ENCODE measurements at places on chromosomes 3 and 15. TPM values are rescaled to one million over a fixed set of nuclear protein-coding genes. Genes with fewer than 3 reads are reported as not detected.

DNA sequence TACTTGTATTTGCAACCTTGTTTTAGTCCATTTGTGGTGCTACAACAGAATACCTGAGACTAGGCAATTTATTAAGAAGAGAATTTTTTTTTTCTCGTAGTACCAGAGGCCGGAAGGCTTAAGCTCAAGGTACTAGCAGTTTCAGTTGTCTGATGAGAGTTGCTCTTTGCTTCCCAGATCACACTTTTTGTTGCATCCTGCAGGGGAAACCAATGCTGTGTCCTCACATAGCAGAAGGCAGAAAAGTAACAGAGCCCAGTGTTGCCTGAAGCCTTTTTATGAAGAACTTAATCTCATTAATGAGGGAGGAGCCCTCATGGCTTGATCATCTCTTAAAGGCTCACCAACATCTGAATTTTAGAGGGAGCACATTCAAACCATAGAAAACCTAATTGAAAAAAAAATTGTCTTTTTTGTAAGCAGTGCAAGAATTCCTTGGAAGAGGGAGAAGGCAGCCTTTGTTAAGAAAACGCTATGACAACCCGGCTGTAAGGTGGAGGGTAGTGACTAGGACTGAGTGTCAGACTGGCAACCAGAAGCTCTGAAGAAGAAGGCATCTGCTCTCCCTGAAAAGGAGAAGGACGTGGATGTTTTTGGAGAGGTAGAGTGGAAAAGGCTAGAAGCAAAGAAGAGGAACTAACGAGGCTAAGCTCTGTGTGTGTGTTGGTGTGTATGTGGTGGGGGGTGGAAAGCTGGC lies 1245.3 kb downstream of the ROBO2 start:
- no peak for DNase-seq

GRCh38 chr15:33701304-33701696 lies 267.0 kb upstream of the CHRM5 start:
- DNase-seq, result no peak

GRCh38 chr3:67605377-67605776 lies 49.0 kb downstream of the SUCLG2 start:
- peak; percentile 20 for DNase-seq

- DNase-seq, result no peak
Observed at GRCh38 chr15:65054333-65055200, 9.4 kb downstream of the SLC51B start.

DNA sequence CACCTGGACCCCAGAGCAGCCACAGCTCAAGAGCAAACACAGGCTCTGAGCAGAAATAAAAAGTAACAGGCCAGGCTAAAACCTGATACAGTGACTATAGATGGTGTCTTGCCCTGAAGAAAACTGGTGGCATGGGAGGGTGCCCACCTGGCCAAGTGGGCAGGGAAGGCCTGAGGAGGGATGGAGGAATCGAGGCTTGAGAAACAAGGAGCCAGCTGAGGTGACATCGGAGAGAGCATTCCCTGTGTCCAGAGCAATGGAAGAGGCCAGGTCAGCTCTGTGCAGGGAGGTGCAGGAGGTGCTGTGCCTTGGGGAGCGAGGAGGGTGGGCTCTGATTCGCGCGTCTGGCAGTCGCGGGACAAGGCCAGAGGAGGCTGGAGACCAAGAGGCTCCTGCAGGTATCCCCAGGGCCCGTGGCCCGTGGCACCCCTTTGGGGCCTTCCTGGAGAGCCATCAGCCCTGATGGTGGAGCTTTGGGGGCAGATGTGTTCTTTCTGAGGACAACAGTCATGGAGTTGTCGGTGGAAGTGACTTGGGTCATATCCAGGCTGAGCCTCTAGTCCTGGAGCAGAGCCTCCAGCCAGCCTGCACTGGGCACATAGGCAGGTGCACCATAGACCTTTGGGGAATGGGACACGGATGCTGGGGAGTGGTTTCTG lies 56.1 kb downstream of the PLXNA1 start:
- no peak for DNase-seq

- no peak for DNase-seq
Observed at GRCh38 chr3:127762787-127763105, 59.6 kb downstream of the MGLL start.

DNA sequence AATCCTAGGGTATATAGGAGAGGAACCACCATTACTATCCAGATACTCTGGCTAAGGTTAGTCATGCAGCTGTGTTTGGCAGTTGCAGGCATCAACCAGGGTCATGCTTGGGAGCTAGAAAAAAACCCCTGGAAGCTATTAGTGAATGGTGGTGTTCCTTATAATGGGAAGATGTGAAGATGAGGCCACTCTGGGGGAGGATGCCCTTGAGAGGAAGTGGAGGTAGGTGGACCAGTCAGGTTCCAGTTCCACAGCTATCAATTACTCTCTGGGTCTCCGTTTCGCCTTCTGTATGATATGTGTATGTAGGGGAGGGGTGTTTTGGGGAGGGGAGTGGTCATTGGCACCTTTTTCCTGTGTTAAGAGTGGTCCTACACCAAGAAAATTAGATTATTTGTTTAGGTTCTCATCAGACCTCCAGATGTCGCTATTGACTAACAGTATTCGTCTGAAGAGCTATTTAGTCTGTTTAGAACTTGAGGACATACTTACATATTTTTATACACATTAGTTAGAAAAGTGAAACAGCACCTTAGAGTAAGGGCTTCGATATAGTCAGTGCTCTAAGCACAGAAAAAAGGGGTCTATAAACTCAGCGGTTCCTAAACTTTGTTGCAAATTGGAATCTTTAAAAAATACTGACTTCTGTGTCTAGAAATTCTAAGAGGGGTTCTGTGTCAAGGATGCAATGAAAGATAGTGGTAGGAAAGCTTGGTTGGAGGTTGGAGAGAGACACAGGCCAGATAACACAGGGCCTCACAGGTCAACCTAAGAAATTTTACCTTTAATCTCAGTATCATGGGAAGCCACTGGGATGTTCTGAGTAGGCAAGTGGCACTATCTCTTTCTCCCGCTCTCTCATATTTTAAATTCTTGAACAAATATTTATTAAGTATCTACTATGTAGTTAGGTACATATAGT lies 9.1 kb upstream of the HPS3 start:
- DNase-seq, result no peak

GRCh38 chr3:138442433-138442832 lies 8.0 kb downstream of the ESYT3 start:
- DNase-seq, result no peak

DNA sequence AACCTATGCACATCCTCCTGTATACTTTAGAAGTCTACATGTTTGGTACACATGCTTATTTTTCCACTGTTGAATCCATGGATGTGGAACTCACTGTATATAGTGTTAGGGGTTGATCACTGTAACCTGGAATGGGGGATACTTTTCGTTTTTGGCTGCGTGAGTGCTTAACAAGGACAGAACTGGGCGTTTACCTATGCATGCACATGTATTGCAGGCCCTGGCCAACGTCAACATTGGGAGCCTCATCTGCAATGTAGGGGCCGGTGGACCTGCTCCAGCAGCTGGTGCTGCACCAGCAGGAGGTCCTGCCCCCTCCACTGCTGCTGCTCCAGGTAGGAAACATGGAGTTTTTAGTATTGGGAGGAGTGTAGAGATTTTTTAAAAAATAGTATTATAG lies 2.3 kb downstream of the RPLP1 start:
- DNase-seq, result no peak

- DNase-seq, result no peak
Observed at GRCh38 chr15:70185251-70185711, 87.6 kb upstream of the TLE3 start.

DNA sequence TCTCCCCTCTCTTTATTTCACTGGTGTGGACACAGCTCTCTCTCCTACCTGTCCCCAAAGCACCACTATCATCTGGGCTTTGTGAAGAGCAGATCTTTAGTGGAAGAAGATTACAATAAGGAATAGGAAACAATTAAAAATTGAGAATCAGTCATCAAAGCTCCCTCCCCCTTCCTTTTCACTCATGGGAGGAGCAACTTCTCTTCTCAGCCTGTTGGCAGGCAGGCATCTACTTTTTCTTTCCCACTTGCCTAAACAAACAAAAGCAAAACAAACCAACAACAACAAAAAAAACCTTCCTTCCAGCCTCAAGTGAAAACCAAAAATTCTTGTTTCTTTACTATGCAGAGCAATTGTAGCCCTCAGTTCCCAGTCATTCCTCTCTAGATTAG lies 125.5 kb upstream of the BHLHE40 start:
- DNase-seq, result no peak

DNA sequence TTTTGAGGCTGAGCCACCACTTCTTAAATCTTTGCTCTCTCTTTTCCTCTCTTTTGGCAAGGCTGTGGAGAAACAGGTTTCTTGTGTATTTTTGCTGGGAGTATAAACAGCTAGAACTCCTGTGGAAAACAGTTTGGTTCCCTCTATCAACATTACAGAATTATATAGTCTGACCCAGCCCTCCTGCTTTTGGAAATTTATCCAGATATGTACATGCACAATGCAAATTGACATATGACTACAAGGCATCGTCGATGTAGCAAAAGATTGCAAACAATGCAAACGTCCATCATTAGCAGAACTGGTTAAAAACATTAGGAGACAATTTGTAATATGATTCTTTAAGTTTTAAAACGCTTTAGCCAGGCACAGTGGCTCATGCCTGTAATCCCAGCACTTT lies 12.5 kb upstream of the MYO1E start:
- no peak for DNase-seq

GRCh38 chr15:85591622-85592021 lies 203.1 kb downstream of the KLHL25 start:
- no peak for DNase-seq

DNA sequence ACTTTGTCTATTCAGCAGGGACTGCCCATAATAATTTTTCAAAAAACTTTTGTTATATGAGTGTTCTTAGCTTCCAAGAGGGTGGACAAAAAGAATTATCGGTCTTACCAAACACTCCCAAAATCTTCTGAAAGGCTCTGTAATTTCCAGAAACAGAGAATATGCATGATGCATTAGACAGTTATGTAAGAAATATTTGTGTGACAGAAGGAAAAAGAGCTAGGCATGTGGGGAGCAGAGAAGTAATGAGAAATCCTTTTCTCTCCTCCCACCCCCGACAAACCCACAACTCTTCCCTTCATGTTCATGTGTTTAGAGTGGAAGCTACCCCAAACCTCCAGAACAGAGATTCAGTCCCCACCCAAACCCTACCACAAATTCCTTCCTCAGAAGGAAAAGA lies 86.8 kb downstream of the MYO5A start:
- no peak for DNase-seq

DNA sequence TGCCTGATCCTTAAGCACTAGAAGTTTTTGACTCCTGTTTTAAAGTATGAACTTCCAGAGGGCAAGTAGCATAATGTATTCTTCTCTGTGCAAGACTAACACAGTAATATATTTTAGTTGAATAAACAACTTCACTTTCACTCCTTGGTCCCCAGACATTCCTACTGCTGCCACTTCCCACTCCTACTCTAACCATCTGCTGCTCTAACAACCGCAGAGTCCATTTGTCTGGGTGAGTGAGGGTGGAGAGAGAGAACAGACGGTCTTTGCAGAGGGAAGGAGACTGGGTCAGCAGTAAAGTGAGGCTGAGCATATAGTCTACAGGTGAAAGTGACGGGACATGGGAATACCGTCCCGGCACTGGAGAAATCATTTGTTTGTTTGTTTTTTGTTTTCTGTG lies 301.0 kb upstream of the SLCO3A1 start:
- no peak for DNase-seq

GRCh38 chr3:81041331-81041730 lies 720.1 kb downstream of the GBE1 start:
- DNase-seq, result peak; percentile 7

- DNase-seq, result peak; percentile 26
Observed at GRCh38 chr3:65785065-65785645, 253.6 kb downstream of the MAGI1 start.

DNA sequence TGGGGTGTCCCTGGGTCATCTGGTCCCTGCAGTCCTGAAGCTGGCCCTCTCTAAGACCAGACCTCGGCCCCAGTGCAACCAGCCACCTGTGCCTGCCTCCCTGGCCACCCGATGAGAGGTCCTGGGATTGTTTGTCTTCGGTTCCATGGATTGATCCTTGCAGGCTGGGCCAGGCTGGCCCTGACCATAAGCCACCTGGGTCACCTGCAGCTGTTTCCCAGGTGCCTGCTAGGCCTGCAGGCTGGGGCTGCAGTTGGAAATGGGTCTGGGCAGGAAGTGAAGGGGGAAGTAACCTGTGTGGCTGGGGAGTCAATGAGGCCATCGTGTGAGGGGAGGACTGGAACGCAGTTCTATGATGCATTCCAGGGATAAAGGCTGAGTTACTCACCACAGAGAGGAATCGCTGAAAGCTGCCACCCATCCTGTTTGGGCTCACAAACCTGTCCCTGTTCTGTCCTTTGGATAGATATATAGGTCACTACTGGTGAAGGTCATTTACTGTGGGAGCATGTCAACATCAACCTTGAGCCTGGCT lies 30.9 kb upstream of the VPS8 start:
- DNase-seq, result no peak

Gene IGF2BP2
- total RNA-seq, result 99.8 TPM

Gene PIERCE2
- 1.4 TPM for total RNA-seq

Gene NRROS
- 2.5 TPM for total RNA-seq

Gene CLSTN2
- 3.0 TPM for total RNA-seq

Gene CD86
- not detected for total RNA-seq

Gene APBA2
- 36.5 TPM for total RNA-seq

Gene OCA2
- not detected for total RNA-seq

Data from epithelial cell of proximal tubule (primary cell).